GM18507 (cell line): ENCODE measurements at places on chromosomes 7 and 10.

DNA sequence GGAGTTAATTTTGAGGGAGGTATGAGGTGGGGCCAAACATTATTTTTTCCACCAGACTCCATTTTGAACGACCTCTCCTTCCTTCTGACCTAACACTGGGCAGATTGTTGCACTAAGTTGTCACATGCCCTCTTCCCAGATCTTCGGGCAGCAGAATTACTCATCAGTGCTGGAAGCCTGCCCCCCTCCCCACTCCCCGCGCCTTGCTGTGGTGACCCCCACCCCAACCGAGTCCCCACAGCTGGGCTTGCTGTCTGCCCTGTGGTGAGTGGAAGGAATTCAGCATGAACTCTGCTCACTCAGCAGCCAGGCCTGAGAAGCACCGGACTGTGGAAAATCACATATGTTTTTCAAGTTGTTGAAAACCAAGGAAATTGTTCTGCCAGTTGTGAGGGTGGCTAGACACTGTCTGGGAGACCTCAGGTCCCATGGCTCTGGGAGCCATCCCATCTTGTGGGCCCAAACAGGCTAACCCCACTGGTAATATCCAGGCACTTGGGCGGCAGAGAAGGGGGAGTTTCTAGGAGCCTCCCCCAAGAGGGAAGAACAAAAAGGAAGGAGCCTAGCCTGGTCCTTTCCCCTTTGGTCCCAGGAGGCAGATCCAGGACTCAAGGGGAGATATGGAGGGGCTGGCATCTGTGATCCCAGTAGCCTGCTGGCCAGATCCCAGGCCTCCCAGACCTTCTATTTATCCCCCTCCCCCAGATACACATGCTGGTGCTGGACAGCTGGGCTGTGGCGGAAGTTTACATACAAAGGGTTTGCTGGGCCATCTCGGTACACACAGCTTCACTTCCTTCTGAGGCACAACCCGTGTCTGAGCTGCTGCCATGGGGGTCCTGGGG is 3.5 kb upstream of the AEBP1 start:
- no peak for DNase-seq

DNA sequence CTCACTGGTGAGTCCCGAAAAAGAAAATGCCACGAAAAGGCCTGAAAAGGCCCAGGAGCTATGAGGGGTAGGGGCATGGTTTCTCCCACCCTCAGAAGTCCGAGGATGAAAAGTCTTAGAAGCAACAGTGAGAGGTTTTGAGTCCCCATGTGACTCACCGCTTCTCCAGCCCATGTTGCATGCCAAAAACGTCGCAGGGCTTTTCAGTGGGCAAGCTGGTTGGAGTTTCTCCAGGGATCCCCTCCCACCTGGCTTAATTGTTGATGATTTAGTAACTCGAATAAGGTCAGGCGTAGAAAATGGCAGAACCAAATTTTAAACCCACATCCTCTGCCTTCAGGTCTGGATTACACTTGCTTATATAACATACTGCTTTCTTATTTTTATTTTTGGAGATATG is 96.3 kb upstream of the ARMC3 start:
- DNase-seq: no peak

DNA sequence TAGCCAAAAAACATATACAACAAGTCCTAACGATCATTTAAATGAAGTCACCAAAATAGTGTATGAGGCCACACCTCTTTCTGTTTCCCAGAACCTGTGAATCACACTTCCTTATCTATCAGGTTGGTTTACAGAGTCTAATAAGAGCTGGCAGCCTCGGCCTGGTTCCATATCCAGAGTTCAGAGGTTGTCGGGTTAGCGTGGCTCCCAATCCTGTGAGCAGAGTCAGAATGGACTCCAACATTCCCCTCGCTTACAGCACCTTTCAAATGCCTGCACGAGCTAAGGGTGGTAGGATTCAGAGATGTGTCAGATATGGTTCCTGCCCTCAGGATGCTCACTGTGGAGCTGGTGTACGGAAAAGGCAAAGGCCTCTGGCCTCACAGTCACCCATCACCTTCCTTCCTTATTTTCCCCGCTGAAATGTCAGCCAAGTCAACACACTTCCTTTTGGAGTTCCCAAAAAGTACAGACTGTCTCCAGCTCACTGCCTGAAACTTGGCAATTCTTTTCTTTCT is 6.0 kb downstream of the IL15RA start:
- no peak for DNase-seq

- no peak for DNase-seq
These were observed 46.2 kb downstream of the GRK5 start for GRCh38 chr10:119253433-119254174.

- no peak for DNase-seq
These were observed 71.9 kb downstream of the FOXL3 start for GRCh38 chr7:361680-362401.

GRCh38 chr10:102431452-102432124 is 786 bp downstream of the CUEDC2 start:
- no peak for DNase-seq

DNA sequence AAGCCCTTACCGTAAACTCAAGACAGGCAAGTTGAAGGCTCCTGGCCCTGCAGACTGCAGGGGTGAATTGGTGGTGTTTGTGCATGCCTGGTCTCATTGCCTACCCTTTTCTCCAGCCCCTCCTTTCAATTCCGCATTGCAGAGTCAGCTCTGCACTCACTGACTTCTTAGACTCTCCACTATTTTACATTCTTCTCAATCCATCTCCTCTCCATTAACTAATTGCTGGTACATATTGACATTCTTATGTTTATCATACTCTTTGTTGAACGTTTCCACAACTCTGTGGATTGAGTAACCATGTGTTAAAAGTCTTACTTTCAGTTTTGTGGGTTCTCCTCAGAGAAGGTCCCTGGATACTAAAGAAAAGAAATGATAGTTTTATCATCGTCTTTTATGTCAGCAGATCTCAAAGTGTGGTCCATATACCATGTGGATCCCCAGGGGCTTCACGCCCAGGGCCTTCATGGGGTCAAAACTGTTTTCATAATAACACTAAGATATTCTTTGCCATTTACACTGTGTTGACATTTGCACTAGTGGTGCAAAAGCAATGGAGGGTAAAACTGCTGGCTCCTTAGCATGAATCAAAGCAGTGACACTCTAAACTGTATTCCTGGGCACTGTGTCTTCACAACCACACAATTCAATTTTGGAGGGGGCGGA is 135.4 kb upstream of the FZD1 start:
- no peak for DNase-seq

DNA sequence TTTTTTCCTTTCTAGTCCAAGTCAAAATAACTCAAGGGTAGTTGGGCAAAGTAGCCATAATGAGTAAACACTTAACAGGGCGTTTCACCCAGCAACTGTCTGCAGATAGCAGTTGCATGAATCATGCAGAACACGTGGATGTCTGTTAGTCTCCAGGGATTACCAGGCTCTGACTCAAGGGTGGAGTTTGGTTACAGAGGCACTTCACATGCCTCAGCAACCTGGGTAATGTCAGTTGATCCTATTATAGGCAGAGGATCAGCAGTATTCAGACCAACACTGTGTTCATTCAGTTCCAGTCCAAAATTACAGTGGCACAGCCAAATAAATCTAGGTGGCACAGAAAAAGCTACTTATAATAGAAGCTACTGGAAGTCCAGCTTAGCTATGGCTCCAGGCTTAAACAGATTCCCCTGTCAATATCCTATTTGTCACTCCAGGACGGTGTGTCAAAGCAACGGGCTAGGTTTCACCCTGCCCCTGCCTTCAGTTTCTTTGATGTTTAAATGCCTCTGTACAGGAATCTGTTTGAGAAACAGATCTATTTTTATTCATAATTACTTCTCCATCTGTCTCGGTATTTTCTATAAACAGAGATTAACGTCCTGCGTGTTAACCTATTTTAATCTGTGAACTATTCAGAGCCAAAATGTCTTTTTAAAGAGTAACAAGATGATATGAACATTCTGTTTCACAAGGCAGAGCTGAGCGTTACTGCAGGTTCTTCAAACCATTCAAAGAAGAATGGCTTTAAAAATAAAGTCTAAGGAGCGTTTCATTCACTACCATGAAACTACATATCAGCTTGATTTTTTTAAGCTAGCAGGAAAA is 162.6 kb upstream of the AKR1E2 start:
- no peak for DNase-seq

- DNase-seq: no peak
These were observed 17.0 kb upstream of the INSIG1 start for GRCh38 chr7:155280446-155281397.

- no peak for DNase-seq
These were observed 323.0 kb upstream of the PODXL start for GRCh38 chr7:131879424-131879823.

DNA sequence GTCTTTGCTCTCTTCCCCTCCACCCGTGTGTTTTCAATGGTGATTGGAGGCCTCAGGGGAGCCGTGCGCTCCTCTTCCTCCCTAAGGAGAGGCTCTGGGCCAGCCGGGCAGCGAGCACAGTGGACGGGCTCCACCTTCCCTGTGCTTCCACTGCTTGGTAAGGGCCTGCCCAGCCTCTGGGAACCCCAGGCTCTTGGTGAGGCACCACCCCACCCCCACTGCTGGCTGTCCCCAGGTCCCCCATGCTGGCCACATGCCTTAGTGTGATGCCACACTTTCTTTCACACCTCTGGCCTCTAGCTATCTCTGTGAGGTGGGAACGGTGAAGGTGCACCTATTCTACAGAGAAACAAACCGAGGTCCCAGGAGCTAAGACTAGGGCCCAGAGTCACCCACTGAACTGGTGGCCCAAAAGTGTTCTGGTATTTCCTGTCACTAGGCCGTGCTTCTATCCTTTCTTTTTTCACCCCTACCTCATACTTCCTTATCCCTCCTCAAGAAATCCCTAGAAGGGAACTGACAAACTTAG is 53.3 kb downstream of the UNC5B start:
- DNase-seq: no peak

- no peak for DNase-seq
These were observed 11.9 kb upstream of the TEX36 start for GRCh38 chr10:125694883-125695282.

GRCh38 chr10:28879875-28880682 is 202.8 kb downstream of the BAMBI start:
- DNase-seq: no peak

DNA sequence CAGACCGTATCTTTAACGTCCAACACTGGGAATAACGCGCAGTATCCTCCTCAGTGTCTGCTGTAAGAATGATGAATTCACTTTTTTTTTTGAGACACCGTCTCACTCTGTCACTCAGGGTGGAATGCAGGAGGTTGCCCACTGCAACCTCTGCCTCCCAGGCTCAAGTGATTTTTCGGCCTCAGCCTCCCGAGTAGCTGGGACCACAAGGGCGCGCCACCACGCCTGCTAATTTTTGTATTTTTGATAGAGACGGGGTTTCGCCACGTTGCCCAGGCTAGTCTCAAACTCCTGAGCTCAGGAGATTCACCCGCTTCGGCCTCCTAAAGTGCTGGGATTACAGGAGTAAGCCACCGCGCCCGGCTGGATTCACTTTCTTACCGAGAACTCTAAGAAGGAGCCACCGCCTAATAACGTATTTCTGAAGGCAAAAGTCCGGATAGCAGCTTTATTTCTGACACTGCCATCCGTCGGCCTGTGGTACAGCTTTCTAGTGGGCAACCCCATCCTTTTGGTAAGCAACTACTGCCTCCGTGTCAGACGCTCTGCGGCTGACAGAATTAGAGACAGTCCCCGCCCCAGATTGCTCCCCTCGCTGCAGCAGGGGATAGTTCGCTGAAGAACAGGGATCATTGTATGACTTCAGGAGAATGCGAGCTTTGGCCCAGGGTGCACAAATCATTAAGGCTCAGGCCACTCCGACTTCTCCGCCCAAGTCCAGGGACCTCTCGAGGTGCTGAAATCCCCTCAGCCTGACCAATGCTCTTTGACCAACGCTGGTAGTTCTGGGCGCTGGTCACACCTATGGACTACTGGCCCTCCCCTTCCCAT is 662 bp downstream of the POLR3A start:
- no peak for DNase-seq

GRCh38 chr7:70595755-70596597 is 536.0 kb upstream of the GALNT17 start:
- DNase-seq: no peak

- no peak for DNase-seq
These were observed 7.8 kb upstream of the ATOH7 start for GRCh38 chr10:68239596-68240150.

DNA sequence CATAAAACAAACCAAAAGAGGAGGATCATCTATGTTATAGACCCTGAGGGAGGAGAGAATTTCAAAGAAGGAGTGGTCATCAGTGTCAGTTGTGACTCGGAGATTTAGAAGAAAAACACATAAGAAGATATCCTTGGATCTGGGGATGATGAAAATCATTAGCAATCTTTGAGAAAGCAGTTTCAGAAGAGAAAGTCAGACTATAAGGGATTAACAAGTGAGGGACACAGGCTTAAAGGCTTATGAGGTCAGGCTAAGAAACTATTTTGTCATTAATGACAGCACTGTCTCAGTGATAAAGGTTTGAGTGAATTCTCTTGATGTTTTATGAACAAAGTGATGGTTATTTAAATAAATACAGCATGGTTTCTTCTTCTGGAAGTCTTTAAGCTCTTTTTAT is 6.1 kb upstream of the GPR85 start:
- no peak for DNase-seq
